ENCODE measurements at places on chromosomes 3 and 15.

GRCh38 chr3:125220183-125220582, 7.6 kb upstream of the SLC12A8 start:
- no peak for DNase-seq

DNA sequence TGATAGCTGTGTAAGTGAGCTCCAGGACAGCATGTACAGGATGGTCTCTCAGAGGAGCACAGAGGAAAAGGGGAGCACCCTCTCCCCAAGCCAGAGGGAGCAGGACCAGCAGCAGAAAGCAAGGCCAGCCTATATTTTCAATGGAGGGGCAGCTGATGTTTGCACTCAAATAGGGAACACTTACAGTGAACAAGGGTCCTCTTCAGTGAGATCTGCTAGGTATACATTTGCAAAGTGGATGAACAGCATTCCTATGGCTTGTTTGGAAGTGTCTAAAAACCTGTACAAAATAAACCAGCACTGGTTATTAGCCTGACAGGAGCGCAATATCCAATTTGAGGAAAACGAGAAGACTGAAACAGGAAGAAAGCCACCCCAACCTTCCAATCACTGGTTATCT, 17.6 kb upstream of the MUSTN1 start:
- no peak for DNase-seq

DNA sequence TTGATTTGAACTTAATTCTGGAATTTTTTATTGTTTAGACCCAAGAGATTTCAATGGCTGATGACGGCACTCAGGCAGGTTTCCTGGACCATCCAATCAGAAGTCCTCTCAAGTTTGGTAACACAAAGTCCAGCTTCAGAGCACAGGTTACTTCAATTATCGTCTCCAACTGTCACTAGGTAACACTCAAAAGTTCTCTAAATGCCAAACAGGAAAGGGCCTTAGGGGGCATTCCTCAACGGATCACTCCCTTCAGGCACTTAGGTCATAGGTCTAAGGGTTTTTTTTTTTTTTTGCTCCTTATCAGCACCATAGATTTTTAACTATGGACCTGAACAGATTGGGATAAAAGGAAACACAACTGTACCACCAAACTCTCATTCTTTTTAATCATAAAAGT, 85.8 kb downstream of the MEIS2 start:
- DNase-seq = no peak

DNA sequence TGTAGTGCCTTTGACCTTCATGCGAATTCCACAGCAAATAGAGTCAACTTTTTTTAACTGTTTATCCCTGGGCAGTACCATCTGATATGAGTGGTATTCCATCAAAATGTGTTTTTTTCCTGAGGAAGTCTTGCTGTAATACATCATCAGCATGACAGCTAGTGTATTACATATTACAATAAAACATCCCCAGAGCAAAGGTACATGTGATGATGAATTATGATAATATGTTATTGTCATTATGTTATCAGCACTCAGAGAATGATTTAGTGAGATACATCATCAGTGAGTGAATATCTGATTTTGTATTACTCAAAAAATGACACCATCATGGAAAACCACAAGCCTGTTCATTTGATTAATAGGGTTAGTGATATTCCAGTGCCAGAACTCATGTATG, 69.7 kb upstream of the ARL6 start:
- no peak for DNase-seq

- no peak for DNase-seq
Measured at GRCh38 chr3:106294121-106294520, 425.3 kb upstream of the CBLB start.

DNA sequence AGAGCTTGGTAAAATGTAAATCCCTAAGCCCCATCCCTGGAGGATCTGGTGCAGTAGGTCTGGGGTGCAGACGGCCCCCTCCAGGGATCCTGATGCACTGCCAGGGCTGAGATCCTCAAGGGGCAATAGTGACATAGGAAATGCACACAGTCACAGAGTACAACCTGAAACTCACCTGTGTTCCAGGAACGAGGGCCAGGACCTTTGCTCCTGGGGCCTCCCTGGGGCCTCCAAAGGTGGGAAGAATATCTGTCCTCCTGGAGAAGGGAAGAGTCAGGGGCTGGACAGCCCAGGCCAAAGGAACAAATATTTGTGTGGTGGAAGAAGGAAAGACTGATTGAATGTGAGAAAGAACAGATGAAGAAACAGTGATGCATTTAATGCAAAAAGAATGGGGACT, 9.5 kb downstream of the SSUH2 start:
- DNase-seq = no peak

All from BJ (cell line).